ENCODE measurements at places on chromosomes 2 and 18.

- DNase-seq: no peak
Observed at GRCh38 chr2:182827182-182827879, 39.1 kb downstream of the FRZB start.

- DNase-seq: no peak
Observed at GRCh38 chr2:166612214-166612613, 118.2 kb upstream of the SCN7A start.

DNA sequence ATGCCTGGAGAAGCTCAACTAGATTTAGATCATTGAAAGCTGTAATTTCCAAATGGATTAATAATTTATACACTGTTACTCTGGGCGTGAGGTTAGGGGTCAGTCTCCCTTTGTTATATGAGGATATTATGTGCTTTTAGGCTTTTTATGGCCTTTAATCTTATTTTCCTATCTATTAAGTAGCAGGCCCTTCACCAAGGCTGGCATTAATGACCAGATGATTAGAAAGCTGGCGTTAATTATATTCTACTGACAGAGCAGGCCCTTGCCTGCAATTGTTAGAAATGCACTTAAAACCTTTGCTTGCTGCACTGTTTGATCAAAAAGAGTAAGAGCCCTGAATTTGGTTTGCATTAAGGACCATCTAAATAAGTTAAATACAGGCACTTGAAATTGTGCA is 75.3 kb downstream of the EPAS1 start:
- no peak for DNase-seq

- no peak for DNase-seq
Observed at GRCh38 chr18:63192885-63193349, 126.7 kb downstream of the BCL2 start.

GRCh38 chr2:156343096-156343939 is 10.8 kb upstream of the NR4A2 start:
- no peak for DNase-seq

DNA sequence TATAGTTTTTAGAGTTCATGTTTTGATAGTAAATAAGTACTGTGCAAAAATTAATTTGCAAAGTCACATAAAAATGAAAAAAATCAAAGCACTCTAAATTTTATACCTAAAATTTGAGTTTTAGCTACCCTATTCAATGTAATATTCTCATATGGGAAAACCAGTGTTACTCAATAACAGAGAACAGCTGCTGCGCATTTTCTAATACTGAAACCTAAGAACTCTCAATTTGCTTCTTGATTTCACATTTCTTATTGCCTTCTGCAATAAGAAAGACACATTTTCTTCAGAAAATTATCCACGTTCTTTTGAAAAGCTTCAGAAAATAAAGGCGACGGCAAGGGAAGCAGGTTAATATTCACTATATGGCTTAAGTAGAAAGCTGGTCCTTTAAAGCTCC is 199.1 kb upstream of the CCDC150 start:
- no peak for DNase-seq

- no peak for DNase-seq
Observed at GRCh38 chr2:12451726-12452125, 265.0 kb upstream of the TRIB2 start.

GRCh38 chr2:96831679-96832078 is 12.1 kb downstream of the ANKRD23 start:
- DNase-seq: no peak

DNA sequence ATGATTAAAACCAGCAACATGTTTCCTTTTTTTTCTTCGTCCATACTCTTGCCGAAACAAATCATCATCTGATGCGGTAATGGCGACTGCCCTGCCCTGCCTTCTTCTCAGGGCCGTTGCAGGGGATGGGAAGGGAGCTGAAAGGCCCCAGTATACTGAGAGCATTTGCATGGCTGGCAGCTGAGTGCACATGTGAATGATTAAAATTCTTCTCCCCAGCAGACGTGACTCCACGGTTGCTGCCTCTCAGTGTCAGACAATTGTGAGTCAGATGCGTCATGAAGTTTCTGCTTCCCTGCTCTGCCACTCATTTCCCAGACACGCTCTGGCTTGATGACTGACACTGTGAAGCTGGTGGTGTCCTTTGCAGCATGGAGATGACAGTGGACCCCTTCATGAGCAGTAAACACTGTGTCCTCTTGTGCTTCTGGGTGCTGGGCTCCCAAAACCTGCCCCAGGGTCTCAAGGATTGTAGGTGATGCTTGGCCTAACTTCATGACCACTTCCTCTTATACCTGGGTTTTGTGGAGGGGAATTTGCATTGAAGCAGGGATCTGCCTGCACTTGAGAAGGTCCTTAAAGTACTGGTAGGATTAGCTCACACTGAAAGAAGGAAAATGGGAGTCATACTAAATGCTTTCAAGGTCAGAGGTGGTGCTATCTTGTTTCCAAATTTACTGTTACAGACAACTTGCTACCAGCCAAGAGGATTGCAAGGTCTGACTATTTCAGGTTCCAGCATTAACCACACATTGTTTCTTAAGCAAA is 222.5 kb upstream of the COPS8 start:
- no peak for DNase-seq

DNA sequence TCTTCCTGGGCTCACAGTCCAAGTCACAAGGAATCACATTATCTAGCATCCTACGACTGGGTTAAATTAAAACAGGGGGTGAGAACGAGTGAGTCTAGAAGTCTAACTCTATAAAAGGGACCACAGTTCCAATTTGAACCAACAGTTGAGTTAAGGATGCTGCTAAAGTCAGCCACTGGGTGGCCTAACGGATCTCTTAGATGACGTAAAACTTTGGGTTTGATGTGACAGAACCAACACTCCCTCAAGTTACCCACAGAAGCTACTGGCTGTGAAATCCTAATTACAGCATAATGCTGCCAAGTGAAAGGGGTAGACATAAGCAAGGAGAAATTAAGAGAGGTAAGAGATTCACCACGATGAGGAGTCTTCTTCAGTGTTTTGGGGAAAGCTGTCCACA is 32.7 kb upstream of the RUFY4 start:
- DNase-seq: no peak

DNA sequence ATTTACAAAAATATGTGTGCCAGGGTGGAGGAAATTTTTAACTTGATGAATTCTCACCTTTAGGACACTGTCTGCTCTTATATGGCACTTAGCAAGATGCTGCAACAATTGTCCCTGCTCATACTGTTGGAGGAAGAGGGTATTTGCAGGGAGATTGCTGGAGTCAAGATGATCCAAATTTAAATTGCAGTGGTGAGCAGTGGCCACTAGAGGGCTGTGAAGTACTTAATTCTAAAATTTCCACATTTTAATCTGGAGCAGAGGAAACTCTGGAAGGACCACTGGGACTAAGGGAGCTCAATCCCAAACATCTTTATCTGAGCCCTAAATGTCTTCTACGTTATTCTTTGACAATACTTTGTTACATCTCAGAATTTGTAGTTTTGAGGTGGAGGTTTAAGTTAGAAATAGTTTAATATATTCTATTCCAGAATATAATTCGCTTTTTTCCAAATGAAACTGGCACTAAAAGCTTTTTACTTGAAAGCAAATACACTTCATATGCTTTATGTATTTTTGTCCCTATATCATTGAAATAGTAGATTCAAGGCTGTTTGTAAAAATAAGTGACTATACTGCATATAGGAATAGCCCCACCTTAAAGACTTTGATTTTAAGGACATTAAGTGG is 33.0 kb upstream of the PTH2R start:
- DNase-seq: peak; percentile 28

GRCh38 chr2:68032702-68033101 is 30.1 kb downstream of the C1D start:
- no peak for DNase-seq

GRCh38 chr2:207041786-207042554 is 102.7 kb downstream of the CPO start:
- DNase-seq: no peak

DNA sequence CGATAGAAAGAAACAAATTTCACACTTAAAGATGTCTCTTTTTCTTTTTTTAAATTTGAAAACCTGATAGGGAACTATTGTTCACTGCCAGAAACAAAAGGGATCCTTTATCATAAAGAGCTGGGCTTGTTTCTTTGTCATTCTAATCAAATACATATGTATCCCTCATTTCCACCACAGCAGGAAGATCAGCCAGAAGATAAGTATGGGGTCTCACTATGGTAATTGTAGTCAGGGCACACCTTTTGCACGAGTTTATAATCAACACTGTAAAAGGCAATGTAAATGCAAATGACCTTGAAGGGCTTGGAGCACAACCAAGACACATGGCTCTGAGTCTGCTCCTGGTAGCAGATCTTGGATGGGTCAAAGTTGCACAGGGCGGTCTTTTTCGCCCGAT is 109.5 kb downstream of the NXPH2 start:
- no peak for DNase-seq

DNA sequence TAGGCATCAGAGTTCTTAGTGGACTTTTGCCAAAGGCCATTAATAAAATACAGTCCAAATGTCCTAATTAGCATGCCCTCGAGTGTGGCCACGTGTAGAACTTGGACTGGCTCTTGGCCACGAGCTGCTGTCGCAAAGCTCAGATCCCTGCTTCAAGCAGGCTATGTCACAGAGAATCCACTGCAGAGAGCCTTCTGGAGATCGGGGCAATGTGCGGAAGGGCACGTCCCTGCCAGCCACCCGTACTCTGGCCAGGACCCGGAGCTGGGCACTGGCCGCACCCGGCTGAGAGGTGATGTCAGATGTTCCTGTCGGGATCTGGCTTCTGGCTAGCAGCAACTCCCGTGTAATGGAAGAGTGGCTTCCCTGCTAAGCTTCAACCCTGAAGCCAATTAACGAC is 432.7 kb upstream of the ID2 start:
- no peak for DNase-seq

GRCh38 chr2:112836695-112837117 is at the start of gene IL1B:
TSS of gene IL1B (minus strand) at chr2:112836779. CDS start at chr2:112836229, 550 bp downstream.
- DNase-seq: no peak

DNA sequence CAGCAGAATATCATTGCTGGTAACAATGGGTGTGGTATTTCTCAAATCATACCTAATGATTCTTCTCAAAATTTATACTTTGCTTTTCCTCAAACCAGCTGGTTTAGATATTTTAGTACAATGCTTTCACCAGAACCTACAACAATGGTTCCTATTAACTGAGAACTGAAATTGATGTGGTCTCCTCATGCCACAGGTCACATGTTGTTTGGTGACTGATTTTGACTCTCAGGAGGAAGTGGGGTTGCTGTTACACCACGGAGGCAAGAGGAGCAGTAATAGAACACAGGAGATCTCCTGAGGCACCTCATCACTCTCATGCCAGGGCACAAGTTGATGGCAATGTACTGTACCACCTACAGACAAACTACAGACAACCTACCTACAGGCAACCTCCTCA is 3.0 kb upstream of the CEP68 start:
- DNase-seq: no peak

- no peak for DNase-seq
Observed at GRCh38 chr2:133480707-133481429, 87.4 kb downstream of the NCKAP5 start.

DNA sequence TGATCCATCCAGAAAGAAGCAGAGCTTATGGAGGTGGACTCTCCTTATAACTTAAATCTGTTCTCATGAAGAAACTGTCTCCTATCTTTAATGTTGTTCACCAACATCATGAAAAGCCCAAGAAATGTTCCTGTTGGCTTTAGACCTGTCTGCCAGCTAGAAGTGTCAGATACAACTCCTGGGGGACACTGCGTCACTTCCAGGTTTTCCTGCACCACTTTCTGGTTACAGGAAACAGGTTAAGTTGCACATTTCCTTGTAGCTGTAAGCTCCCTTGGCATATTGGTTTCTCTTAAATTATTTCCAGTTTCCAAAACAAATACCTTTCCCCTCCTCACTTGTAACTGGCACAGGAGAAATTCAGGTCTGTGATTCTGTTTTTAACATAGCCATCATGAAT is 2.9 kb downstream of the CEP68 start:
- no peak for DNase-seq

DNA sequence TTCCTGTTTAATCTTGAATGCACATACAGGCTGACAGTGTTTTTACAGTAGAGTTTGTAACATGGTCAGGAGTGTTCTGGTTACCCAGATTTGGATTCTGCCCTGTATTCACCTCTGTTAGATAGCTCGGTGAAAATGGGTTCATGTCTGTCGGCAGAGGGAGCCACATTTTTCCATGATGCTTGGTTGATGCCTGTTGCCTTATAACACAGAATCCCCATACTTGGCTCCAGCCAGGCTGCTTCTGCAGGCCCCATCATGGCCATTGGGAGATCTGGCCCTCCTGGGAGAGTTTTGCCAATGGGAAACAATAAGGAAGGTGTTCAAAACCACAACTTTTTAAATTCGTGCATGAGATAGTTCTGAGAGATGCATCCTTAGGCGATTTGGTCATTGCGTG is 78.1 kb downstream of the WDSUB1 start:
- no peak for DNase-seq

DNA sequence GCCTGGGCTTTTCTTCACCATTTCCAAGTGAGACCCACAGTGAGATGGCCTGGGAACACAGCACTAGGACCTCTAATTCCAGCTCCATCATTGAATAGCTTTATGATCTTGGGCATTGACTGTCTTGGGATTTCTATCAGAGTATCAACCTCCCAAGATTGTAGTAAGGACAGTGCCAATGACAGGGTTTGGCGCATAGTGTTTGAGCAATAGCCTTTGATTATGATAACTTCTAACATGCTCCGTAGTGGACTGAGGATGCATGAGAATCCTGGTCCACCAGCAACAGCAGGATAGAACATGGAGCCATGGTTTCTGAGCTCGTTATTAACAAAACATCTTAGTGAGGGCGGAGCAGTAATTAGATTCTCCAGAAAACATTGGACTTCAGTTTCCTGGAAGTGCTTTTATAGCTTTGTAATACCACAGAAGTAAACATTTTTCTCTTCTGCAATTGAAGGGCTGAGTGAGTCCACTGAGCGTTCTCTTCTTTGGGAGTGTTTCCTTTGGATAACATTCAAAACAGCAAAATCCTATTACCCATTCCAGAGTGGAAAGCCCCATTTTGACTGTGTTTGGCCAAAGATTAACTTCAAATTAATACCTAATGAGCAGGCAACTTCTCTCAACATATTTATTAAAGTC is 63.7 kb downstream of the IL1R2 start:
- no peak for DNase-seq

GRCh38 chr2:217694291-217694690 is 308.5 kb downstream of the TNS1 start:
- no peak for DNase-seq

GRCh38 chr2:134337631-134338030 is 83.8 kb downstream of the MGAT5 start:
- DNase-seq: no peak

DNA sequence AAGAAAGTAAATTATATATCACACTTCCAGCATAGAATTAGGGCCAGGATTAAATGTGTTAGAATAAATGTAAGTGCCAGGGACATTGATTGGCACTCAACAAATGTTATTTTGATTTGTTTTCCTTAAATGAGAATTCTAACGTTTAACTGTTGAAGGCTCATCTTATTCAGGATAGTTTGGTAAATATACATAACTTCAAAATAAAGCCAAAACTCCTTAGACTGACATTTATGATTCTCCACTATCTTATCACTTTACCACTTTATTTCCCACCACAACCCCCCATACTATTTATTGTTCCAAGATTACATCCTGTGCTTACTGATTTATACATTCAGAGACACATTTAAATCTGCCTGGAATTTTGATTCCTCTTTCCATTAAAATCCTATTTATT is 769.5 kb upstream of the CDH2 start:
- DNase-seq: no peak

GRCh38 chr2:38215993-38216392 is 140.0 kb upstream of the CYP1B1 start:
- no peak for DNase-seq

- no peak for DNase-seq
Observed at GRCh38 chr2:37301408-37301807, 23.2 kb downstream of the PRKD3 start.
